ENCODE measurements at places on chromosomes 6 and 20. TPM values are rescaled to one million over a fixed set of nuclear protein-coding genes. Genes with fewer than 3 reads are reported as not detected.
A peak's percentile ranks its signal among the peaks of the same experiment; 100 is the strongest.

Gene F13A1
- total RNA-seq: 26.0 TPM

Gene BMP2
- 11.8 TPM for total RNA-seq

Gene TRIM40
- total RNA-seq: not detected

Gene DNAH8
- total RNA-seq: 3.0 TPM

Gene TMEM217
- 0.31 TPM for total RNA-seq

Gene SYCP2L
- 1.5 TPM for total RNA-seq

Gene TCF15
- 4.0 TPM for total RNA-seq

Gene VGLL2
- 18.4 TPM for total RNA-seq

Gene C20orf202
- not detected for total RNA-seq

Gene CDH22
- total RNA-seq: 0.41 TPM

Gene C6orf163
- 2.7 TPM for total RNA-seq

DNA sequence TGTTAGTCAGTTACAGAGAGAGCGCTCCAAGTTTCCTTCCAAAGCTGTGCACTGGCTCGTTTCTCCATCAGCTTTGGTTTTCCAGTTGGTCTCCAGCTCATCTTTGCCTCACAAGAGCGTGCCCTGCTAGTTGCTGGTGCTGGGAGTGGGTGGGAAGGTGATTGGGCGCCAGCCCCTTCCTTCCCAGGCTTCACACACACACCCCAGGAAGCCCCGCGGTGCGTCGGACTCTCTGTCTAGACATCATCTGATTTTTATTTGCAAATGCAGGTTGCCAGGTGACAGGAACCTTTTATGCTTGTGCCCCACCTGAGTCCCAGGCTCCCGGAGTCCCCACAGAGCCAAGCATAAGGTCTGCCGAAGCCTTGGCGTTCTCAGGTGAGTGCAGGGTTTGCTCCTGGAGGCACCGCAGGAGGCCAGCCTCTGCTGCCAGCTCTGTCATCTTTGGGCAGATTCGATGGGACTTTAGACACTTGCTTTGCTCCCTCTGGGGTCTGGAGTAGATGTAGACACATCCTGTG is 7.1 kb downstream of the IRF4 start:
- DNase-seq: no peak

DNA sequence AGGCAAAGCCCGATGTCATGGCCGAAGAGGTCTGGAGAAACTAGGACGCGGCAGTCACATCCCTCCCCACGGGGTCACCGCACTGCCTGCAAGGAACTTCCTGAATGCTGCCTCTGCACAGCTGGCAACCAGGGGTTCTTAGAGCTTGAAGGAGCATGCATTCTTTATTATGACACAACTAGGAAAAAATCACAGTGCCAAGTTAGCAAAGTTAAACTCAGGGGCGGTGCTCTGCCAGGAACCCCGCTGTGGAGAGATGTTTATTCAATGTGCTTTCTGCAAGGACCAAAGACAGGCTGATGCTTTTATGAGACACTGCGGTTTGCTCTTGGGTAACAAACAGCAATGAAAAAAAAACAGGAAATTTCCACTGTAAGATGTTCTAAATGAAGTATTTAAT is 287.3 kb upstream of the FOXQ1 start:
- peak; percentile 43 for DNase-seq

DNA sequence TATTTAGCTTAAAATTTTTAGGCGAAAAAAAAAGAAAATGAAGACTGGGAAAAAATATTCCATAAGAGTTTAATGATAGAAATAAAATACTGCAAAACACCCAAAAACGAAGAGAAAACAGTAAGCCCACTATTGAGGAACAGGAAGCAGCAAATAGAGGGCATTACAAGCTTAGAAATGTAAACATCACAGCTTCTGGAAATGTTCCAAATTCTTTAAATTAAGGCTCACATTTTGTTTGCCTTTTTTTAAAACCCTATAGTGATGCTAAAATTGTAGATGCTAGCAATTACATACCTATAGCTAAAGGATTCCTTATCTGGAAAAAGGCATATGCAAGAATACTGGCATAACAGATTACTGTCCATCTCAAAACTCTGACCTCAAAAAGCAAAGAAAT is 248.6 kb downstream of the KHDRBS2 start:
- no peak for DNase-seq

DNA sequence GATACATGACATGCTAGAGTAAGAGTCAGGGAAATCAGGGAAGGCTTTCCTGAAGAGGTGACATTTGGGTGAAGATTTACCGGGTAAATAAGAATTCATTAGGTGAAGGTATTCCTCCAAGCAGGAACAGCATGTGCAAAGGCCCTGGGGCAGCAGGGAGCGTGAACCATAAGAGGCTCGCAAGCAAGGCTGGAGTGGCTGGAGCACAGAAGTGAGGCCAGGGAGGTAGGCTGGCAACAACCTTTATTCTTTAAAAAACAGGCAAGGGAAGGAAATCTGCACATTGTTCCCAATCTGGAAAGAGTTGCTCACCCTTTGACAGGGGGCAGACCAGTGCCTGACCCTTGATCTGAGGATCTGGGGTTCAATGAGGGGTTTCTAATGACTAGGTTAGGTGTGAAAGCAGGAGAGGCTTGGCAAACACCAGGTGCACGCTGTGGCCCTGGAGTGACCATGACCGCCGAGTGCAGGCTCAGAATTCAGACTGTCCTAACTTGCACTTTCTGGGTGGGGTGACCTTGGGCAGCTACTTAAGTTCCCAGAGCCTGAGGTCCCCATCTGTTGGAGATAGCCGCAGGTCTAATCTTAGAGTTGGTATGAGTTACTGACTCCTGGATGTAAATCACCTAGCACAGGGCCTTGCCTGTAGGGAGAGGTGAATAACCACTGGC is 1.9 kb downstream of the KIAA1755 start:
- no peak for DNase-seq

GRCh38 chr6:167512696-167513375 is 187.9 kb downstream of the TTLL2 start:
- no peak for DNase-seq

GRCh38 chr20:46801003-46801702 is 91.7 kb downstream of the SLC2A10 start:
- DNase-seq: no peak

DNA sequence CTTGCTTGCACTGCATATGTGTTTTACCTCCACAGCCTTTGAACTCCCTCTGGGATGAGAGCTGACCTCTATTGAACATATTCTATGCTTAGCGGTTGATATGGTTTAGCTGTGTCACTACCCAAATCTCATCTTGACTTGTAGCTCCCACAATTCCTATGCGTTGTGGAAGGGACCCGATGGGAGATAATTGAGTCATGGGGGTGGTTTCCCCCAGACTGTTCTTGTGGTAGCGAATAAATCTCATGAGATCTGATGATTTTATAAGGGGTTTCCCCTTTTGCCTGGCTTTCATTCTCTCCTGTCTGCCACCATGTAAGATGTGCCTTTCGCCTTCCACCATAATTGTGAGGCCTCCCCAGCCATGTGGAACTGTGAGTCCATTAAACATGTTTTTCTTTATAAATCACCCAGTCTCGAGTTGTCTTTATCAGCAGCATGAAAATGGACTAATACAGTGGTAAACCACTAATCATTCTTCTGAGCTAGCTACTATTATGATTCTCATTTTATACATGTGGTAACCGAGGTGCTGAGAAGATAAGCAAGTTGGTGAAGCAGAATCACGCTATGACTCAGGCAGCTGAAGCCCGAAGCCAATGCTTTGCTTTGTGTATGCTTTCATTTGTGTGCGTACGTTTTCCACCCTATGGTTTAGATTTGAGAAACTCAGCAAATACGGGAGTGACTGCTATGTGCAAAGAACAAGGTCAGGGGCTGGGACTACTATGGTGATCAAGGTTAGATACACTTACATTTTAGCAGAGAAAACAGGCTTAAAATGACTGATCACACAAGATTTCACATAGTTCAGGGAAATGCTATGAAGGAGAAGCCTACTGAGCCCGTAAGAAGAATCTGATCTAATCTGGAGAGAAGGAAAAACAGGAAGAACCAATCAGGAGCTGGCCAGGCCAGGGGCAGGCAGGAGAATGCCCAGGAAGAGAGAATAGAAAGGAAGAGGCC is 363.5 kb downstream of the ESR1 start:
- no peak for DNase-seq

DNA sequence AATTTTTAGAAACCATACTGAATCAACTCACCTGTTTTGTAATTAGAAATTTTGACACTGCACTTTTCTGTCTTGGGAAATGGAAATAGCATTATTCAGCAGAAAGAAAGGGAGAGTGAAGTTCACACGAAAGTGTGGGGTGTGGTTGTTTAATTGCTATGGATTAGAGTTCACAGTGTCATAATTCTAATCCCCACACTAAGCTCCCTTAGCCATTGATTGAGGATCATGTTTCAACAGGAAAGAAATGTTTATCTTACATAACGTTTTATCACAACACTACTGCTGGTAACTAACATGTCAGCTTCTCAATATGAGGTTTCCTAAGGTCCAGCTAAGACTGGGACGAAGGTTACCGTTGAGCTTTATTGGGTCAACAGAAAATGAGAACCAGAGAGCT is 31.4 kb upstream of the GSTA5 start:
- DNase-seq: no peak

GRCh38 chr6:307065-307814 is 15.0 kb downstream of the DUSP22 start:
- peak; percentile 35 for DNase-seq

DNA sequence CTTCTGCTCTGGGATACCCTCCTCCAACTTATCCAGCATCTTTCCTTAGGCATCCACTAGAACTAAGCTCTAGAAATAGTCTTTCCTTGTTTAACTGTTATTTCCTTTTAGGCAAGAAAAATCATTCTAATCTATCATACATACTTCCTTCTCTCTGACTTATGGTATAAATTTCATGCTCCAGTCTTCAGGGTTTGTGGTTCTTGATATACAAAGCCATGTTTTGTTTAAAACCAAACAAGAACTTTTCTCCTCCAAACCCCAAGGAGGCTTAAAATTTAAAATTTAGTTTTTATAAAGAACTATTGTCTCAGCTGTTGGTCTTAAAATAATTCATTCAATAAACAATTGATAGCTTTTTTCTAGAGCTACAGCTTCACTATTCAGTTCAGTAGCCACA is 77.2 kb downstream of the CD164 start:
- no peak for DNase-seq

DNA sequence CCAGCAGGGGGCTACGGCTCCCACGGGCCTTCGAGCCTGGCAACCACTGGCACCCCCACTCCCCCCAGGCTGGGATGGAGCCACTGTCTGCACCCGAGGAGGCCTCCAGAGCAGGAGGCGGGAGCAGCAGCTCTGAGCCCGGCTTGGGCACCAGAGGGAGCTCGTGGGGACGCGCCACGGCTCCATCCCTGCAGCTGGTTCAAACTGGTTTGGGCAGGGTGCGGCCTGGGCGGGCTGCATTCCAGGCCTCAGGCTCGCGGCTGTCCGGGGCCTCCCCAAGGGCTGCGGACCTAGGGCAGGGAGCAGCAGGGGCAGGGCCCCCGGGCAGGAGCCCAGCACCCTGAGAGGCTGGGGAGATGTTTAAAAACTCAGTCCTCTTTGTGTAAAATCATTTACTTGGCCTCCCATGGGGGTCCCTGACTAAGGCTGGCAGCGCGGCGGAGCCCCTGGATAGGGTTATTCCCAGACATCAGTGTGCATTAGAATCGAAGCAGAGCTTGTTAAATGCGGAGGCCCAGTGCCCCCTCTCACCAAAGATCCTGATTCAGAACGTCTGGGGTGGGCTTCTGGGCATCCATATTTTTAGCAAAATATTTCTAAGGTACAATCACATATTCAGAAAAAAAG is 4.1 kb upstream of the BCAS4 start:
- DNase-seq: peak; percentile 96

- no peak for DNase-seq
Measured at GRCh38 chr20:33914919-33915318, 78.8 kb upstream of the RALY start.

DNA sequence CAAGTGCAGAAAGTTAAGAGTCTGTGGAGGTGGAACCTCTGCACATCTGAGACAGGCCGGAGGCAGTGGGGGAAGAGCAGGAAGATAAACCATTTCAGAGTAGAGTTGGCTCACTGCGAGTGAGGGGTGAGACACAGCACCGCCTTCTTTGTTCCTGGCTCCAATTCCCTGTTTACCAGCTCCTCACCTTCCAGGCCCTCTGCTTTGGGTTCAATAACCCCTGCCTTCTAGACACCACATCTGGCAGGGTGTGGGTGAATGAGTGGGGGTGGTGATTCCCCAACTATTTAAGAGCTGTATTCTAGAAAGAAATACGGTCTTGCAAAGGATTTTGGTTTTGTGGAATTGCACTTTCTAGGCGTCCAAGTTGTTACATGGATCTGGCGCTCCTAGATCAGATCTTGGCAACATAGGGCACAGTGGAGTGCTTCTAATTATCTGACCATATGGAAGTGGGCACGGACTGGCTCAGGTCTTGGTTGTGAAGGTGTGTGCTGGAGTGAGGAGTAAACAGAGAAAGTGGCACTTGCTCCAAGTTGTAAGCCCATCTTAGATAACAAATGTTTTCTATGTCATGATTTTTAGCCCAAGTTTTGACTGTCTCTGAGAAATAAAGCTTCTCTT is 141.6 kb upstream of the NRN1 start:
- no peak for DNase-seq

- DNase-seq: peak; percentile 82
Measured at GRCh38 chr6:28474441-28475219, 31.3 kb upstream of the ZSCAN23 start.

DNA sequence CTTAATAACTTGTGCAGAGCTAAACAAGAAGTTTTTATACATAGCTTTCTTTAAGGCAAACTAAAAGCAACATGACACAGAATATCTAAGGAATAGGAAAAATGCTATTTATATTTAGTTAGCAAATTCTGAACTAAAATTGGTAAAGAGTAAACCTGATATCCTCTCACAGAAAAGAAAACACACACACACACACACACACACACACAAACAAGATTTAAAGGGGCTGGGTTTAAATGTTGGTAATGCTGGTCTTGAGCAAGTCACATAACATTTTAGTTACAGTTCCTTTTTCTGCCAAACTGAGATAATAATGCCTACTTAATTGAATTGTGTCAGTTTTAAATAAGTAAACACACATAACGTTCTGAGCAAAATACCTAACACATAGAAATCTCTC is 1.6 kb downstream of the TRDN start:
- DNase-seq: peak; percentile 19

DNA sequence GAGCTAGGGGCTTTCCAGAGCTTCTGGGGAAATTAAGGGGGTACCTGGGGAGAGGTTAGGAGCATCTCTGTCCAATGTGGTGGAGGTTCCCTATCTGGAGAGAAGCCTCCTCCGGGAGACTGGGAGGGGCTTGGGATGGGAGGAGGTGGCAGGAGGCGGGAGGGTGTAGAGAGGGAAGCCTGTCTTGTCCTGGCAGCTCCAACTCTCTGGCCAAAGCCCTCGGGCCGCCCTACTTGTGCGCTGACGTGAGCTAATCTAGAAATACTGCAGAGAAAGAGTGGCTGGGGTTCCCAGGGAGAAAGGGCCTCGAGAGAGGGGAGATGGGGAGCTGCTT is 1.6 kb upstream of the SLC32A1 start:
- DNase-seq: no peak

DNA sequence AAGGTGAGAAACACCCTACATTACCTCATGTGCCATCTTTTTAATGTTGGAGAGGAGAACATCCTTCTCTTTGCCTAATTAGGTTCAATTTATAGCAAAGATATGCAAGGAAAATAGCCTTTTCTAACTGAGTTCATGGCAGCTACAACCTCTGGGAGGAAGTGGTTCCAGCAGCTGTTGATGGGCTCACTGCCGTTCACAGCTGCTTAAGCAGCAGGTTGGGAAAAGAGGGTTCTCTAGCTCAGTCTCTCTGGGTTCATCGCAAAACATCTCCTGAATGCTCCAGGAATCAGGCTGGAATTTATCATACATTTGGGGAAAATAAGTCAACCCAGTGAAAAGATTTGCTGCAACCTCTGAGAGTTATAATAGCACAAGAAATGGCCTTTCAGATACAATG is 115.1 kb downstream of the UNC5CL start:
- no peak for DNase-seq

- DNase-seq: no peak
Measured at GRCh38 chr6:18675881-18676280, 288.7 kb downstream of the RNF144B start.
